ENCODE measurements at places on chromosomes 7 and 10. TPM values are rescaled to one million over a fixed set of nuclear protein-coding genes. Genes with fewer than 3 reads are reported as not detected.
A peak's percentile ranks its signal among the peaks of the same experiment; 100 is the strongest.

Gene CAMK2G
- total RNA-seq, result 36.7 TPM

Gene HOXA6
- total RNA-seq, result 10.6 TPM

Gene IGFBP1
- under 0.01 TPM for total RNA-seq

Gene SH2D4B
- total RNA-seq, result not detected

Gene AKR1C8
- total RNA-seq, result not detected

Gene SLC39A12
- not detected for total RNA-seq

Gene ATRNL1
- 8.4 TPM for total RNA-seq

Gene GLCCI1
- 6.9 TPM for total RNA-seq

Gene C10orf62
- total RNA-seq, result not detected

Gene ZNF488
- not detected for total RNA-seq

Gene POM121
- total RNA-seq, result 6.9 TPM

Gene C1QL3
- total RNA-seq, result not detected

Gene VAX1
- total RNA-seq, result not detected

DNA sequence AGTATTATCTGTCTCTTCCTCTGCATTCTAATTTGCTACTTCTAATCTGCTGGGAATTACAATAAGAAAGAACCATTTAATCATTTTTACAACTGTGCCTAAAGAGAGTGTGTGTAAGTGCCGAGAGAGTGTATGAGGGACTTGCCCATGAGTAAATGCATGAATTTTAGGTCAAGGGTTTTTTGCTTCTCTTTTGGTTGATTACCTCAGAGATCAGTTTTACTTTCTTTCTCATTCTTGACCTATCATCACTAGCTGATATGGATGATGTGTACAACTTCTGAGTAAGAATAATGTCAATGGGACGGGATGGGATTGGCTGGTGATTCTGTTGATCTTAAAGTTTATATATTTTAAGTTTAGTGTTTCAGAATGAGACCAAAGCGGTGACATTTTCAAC is 47.8 kb downstream of the IKZF1 start:
- no peak for DNase-seq

DNA sequence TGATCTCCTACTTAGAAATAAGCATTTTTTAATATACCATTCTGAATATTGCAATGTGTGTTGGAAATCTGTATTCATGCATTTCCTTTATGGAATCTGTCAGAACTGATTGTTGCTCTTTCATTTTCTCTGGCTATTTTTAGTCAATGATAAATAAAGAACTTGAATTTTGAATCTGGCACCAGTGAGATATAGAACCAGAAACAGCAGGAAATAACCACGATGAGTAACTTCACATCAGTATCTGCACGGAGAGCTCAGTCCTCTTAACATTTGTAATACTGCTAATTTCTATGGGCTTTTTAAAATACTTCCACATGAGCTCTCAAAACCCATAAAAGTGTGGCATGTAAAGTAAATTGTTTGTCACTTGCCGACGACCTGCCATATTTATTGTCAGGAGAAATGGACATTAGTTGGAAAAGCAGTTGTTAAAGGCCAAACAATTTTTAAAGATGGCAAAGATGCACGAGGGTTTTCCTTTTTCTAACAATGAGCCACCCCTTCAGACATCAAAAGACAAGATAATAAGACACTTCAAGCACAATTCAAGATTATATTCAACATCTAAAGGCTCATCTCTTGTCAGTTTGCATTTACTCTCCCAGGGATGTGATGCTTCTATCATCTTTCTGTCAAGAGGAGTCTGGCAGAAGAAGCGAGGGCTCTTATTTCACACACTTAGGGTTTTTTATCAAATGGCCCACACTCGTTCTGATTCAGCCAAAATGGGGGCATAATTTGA is 118.3 kb downstream of the POU6F2 start:
- DNase-seq, result no peak

DNA sequence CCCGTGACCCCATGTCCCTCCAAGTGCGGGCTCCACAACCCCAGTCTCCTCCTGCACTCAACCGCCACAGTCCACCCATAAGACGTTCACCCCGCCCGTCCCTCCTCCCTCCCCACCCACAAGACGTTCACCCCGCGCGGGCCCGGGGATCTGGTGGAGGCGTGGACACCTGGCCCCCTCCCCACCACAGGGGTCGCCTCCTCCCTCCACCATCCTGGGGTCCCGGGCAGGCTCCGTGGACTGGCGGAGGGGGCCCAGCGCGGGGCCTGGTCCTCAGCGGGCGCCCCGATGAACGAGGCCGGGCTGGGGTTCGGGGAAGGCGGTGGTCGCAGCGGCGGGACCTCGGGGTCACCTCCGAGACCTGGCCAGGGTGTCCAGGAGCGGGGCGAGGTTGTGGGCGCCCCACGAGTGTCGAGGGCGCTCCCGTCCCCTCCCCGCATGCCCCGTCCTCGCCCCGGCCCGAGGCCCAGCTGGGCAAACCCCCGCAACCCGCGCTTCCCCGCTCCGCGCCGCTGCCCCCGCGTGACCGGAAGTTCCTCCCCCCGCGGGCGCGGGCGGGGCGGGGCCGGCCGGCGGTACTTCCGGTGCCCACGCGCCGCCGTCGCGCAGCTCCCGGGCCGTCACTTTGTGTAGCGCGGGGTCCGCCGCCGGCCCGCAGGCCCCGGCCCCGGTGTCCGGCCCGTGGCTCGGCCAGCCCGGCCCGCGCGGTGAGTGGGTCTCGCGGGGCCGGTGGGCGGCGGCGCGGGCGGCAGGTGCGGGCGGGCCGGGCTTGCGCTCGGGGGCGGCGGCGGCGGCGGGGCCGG is at the start of gene ZNF316:
ZNF316 (plus strand) TSS at position 578 of the 803 bp plus-strand sequence. CDS start 5,092 bp downstream, outside the sequence.
- DNase-seq, result peak; percentile 55

DNA sequence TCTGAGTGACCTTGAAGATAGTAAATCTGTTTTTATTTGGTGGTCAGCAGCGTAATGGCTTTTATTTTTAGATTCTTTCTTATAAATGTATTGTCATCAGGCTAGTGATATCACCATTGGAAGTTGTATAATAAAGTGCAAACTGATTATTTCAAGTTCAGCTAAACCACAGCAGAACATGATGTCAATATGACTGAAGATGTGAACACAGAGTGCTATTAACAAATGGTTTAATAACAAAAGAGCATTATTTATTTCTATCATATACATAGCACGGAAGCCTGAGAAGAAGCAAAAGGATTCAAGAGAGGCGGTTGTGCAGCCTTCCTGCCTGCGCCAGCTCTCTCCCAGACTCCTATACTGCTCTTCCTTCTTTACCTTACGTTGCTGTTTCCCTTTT is 142.7 kb downstream of the SDK1 start:
- no peak for DNase-seq

DNA sequence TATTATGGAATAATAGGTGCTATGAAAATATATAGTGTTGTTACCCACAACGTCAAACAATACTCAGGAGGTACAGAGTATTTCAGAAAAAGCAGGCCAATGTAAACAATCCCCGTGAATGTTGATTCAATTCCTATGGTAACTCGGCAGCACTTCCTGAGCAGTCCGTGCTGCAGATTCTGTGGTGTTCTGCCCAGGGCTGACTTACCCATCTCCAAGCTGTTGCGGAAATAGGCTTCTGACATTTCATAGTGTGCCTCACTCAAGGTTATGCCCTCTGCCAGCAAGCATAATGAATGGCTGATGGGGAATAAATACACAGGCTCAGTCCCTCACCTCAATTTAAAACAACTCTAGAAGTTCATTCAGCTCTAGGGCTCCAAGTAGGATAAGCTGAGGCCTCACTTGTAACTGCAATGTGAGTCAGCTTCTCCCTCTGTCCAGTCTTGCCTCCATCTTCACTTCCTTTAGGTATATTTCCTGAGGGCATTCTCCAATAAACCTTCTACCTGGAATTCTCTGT is 177.6 kb downstream of the GNAI1 start:
- DNase-seq, result peak; percentile 93

GRCh38 chr7:39153647-39154046 is 175.9 kb downstream of the POU6F2 start:
- no peak for DNase-seq

DNA sequence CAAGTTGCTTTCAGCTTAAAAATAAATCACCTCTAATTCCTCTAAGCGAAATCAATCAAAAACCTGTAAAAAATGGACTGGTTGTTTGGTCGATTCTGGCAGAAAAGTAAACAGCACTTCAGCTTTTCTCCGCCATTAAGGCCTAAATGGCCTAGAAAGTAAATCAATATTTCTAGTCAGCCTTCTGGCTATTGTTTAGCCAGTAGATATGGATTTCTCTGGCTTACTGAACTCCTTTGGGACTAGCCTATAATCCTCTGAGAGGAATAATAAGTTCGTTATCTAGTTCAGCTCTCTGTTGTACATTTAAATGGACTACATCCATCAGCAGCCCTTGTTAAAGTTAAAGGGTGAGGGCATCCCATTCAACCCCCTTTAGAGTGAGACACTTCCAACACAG is 400.1 kb upstream of the ETV1 start:
- no peak for DNase-seq

DNA sequence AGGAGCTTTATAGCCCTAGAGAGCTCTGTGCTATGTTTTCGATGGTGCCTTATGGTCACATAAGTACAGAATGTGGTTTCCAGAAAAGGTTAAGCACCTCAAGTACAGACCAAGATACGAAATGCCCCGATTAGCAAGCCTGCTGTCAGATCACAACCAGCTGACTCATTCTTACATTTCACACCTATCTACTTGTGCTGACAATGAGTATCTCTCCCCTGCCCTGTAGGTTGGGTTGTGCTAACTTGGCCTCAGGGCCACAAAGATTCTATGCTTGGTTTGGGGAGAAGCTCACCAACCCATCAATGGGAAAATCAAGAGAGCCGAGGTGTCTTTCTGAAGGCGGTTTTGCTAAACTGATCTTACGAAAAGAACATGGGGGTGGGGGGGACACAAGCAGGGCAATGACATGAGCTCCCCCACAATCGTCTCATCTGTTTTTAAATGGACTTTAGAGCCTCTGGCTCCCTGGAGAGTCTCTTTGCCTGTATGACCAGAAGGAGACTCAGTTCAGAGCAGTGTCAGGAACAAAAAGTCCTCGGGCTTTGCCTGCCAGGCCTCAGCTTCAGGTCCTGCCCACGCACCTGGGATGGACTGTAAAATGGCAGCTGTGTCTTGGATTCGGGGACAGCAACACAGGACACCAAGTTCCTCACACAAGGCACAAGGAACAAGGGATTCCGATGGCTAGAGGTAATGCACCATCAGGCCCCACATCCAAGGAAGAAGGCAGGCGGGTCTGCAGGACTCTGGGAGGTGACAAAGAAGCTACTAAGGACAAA is 55.1 kb downstream of the FAM53B start:
- DNase-seq, result peak; percentile 50

DNA sequence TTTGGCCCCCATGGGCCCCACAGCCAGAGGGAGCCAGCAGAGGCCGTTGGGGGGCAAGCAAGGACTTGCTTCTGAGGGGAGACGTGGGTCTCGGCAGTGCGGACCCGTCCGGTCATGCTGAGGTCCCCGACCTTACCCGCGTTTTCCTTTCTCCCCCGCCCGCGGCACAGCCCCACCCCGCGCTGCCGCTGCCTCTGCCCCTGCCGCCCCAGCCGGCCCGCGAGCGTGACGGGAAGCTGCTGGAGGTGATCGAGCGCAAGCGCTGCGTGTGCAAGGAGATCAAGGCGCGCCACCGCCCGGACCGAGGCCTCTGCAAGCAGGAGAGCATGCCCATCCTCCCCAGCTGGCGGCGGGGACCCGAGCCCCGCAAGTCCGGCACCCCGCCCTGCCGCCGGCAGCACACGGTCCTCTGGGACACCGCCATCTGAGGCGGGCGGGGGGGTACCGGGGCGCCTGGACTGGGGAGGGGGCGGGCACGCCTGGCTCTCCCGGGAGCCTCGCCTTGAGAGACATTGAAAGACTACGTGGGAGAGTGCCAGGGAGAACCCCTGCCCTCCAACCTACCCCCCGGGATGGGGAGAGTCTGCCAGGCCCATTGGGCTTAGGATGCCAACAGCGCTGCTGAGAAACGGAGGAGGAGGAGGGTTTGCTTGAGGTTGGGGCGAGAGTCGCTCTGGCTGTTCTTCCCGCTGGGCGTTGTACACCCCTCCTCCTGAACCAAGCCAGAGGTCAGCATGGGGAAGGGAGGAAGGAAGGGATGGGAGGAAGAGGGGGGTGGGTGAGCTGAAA is 9.9 kb downstream of the NYAP1 start:
- DNase-seq, result peak; percentile 30

- DNase-seq, result no peak
Measured at GRCh38 chr7:2355705-2356008, 1.0 kb downstream of the EIF3B start.

- DNase-seq, result no peak
Measured at GRCh38 chr10:31920538-31920937, 8.1 kb downstream of the ARHGAP12 start.

- DNase-seq, result no peak
Measured at GRCh38 chr7:133723044-133723443, 404.1 kb upstream of the LRGUK start.

GRCh38 chr10:91778485-91778884 is 19.7 kb upstream of the TNKS2 start:
- no peak for DNase-seq

DNA sequence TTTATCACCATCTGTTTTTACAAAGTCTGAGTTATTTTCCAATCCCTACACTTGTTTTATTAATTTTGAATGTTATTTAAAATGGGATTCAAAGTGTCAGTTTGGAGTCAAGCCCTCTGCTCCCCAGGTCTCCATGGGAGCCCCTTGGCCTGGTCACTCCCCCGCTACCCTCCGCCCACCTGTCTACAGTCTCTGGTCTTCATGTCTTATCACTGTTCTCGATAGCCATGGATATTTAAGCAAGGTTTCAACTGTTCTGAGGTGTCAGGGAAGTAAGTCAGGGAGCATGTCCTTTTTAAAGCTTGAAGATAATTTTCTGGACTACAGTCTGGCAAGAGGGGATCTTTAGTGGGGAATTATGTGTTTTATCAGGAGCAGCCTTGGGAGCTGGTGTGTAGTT is 19.1 kb upstream of the HPS1 start:
- DNase-seq, result no peak

DNA sequence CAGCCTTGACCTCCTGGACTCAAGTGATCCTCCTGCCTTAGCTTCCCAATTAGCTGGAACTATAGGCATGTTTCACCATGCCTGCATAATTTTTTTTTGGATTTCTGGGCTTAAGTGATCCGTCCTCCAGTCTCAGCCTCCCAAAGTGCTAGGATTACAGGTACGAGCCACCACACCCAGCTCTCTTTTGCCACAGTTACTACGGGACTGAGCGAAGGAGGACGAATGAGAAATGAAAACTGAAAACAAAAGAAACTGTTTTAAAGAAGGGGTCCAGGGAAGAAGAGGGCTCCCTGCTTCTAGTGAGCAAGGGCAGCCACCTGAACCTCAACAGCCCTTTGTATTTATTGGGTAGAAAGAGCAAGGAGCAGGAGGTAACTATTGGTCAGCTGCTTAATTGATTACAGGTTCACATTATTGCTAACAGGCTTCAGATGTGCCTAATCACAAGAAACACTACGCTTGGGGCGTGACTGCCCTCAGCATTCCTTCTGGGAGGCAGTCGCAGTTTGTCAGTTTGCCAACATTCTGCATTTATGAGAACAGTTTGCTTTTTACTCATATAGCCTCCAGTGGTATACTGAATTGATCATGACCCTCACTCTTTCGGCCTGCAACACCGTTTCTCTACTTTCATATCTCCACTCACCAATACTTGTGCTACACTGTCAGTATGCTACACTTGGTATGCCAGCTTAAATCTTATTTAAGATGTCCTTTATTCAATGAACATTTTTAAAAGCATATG is 676.8 kb downstream of the DNAJB9 start:
- no peak for DNase-seq
